ENCODE measurements at places on chromosomes 7 and 10.

- no peak for DNase-seq
Observed at GRCh38 chr10:100744987-100745881, at the start of gene PAX2. TSS of gene PAX2 (plus strand) at chr10:100745582. CDS start at chr10:100746261, 679 bp downstream.

DNA sequence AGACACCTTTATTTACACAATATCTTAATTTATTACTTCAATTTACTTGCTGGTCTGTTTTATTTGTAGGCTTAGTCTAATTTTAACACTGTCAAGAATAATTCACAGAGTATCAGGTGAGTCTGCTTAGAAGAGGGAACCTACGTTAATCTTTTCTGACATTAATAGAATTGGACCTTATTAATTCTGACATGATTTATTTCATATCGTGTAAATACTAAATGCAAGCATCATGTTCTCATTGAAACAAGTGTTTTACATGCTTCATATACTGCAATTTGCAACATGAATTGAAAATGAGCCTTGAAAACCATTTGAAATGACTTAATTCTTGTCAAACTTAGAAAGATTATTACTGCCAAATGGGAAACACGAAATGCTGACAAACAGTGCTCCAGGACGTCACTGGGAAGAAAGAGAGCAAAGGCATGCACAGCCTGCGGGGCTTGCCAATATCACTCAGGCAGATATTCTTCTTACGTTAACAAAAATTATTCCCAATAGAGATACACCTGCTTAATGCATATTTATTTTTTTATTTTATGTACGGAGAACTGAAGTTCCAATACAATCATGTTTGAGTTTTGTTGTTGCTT is 282.0 kb upstream of the AKR1E2 start:
- no peak for DNase-seq

DNA sequence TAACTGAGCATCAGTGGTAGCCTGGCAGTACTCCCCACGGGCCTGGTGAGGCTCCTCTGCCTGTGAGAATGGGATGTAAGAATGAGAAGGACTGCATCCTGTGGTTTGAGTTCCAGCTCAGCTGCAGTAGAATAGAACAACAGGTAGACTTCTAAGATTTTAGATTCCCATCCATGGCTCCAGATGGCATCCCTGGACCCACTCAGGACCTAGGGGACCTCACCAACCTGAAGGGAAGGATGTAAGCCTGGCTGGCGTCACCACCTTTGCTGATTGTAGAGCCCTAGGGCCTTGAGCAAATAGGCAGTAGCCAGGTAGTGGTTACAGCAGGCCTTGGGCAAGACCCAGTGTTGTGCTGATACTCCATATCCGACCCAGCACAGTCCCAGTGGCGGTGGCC is 9.6 kb upstream of the AOC1 start:
- DNase-seq = no peak

GRCh38 chr7:120370954-120371353 is 98.0 kb downstream of the KCND2 start:
- no peak for DNase-seq

- no peak for DNase-seq
Observed at GRCh38 chr10:82213784-82214183, 338.8 kb downstream of the NRG3 start.

DNA sequence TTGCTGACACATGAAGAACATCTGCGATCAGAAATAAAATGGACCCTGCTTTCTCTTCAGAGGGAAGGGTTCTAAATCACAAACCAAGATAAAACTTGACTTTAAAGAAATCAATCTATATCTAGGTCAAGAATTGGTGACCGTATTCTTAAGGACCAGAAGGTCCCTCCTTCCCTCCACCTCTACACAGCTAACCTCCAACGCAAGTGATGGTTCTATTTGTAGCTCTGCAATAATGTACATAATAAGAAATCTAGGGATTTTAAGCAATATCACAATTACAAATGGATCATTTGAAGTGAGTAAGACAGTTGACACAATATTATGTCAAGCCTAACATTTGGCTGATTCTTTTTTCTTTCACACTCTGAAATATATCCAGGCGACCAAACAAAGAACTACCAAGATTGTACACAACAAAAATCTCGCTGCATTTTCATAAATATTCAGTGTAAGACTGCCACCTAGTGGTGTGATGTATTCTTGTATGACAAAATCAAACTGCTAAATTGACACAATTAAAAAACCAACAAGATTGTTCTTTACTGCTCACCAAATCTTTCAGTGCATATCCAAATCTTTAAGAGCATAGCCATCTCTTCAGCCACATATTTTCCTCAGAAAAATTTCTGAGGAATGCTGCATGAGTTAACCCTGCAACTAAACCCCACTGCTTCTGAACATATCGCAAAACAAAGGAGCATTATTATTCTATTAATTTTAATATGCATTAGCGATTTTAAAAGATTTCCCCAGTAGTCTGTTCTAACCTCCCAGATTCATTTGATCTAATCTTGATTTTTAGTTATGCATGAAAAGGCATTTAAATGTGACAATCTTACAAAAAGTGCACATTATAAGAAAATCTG is 44.5 kb downstream of the ICA1 start:
- DNase-seq = no peak

- DNase-seq = no peak
Observed at GRCh38 chr10:54769051-54769450, 32.0 kb downstream of the PCDH15 start.

GRCh38 chr10:2620827-2621521 is 446.4 kb upstream of the PFKP start:
- DNase-seq = no peak

DNA sequence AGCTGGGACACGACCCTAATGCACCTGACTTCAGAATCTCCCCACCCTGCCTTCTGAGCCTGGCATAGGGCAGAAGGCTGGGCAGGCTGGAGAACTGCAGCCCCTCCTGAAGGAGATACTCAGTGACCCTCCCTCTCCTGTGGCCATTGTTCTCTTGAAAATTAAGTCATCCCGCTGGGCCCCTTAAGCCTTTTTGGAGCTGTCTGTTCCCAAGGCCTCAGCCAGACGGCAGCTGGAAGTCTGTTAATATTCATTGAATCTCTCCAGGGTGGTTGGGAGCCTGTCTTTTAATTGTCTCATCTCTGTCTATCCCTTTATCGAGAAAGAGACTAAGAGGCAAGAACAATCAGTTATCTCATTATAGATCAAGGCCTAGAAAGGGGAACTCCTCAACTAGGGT is 118.1 kb upstream of the PCBD1 start:
- no peak for DNase-seq

- no peak for DNase-seq
Observed at GRCh38 chr10:130029209-130029608, 65.1 kb upstream of the EBF3 start.

DNA sequence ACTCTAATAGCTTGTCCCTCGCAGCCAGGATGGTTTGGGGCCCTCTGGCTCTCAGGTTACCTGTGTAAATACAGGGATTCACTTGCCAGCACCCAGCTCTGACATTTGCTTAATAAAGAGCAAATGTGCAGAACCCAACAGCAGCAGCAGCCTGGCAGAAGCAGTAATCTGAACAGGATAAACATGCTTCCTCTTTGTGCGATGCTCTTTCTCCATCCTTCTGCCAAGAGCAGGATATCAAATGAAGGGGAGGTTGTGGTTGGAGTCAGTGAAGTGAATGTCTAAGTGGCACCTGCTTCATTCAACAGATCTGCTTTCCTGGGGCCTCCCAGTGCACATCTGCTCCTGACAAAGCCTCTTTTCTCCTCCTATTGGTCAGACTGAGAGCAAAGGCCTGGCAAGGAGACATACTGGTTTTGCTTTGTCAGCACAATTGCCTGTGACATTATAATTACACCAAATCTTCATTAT is 130.3 kb downstream of the NRF1 start:
- DNase-seq = no peak

DNA sequence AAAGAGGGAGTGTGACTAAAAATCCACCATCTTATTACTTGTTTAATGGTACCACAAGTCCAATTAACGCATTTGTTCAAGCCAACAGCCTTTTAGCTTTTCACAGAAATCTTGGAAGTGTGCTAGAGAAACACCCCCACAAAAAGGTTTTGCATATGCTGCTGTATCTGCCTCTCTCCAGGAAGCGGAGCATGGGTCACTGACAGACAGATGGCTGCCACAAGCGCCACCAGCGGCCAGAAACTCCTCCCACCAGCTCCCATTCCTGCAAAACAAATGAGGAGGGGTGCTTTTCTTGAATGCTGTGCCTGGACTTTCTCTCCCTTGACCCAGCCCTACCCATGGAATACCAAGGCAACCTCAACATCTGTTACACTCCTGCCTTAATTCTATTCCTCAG is 176.3 kb upstream of the LRGUK start:
- DNase-seq = no peak

- DNase-seq = no peak
Observed at GRCh38 chr7:150404172-150404804, 25.2 kb downstream of the ZNF775 start.
